ENCODE measurements at places on chromosomes 7 and 10. TPM values are rescaled to one million over a fixed set of nuclear protein-coding genes. Genes with fewer than 3 reads are reported as not detected.

TLL2 gene
- 2.2 TPM for total RNA-seq

SSC4D gene
- total RNA-seq, result 6.4 TPM

WEE2 gene
- total RNA-seq, result not detected

GDF2 gene
- total RNA-seq, result not detected

DNA sequence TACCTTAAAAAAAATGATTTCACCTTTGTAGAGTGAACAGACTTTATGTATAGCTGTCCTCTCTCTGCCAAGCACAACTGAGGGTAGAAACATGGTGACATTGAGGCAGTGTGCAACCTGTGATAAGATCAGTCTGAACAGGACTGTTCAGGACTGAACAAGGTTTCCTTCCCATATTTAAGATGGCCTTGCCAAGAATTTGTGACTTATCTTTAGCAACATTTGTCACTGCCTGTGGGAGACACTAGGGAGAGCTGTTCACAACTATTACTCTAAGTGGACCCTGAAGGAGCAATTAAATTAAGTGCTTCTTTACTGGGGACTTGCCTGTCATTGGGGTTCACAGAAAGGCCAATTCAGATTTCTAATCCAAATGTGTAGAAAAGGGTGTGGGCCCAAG, 6.7 kb downstream of the OR13A1 start:
- DNase-seq, result no peak

DNA sequence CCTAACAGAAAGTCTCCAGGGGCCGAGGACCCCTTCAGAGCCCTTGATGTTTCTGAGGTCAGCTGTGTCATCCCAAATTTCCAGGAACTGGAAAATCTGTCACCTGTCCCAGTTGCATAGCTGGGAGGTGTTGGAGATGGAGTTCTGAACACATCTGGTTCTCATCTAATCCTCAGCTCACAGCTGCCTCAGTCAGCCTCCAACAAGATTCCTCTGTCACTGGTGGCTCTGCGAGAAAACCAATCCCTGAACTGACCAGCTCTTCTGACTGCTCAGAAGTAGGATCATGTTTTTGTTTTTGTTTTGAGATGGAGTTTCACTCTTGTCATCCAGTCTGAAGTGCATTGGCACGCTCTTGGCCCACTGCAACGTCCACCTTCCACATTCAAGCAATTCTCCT, 37.6 kb upstream of the MYL10 start:
- no peak for DNase-seq

GRCh38 chr7:37342688-37343471, 105.8 kb downstream of the ELMO1 start:
- DNase-seq, result no peak

DNA sequence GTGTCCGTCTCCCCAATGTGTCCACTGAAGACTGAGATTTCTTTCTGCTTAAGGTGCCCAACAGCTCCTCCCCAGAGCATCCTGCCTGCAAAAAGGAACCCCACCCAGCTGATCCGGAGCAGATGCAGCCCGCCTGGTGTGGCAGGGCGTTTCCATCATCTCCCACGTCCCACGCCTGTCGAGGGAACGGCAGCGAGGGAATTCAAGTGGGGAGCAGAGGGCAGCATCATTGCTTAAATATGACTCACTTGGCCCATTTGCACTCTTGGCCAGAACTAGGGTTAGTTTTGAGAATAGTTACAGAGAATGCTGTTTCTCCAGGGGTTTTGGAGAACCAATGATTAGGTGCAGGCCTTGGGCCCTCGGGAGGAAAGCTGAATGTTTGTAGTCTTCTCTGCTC, 20.8 kb downstream of the VWA2 start:
- DNase-seq, result no peak

DNA sequence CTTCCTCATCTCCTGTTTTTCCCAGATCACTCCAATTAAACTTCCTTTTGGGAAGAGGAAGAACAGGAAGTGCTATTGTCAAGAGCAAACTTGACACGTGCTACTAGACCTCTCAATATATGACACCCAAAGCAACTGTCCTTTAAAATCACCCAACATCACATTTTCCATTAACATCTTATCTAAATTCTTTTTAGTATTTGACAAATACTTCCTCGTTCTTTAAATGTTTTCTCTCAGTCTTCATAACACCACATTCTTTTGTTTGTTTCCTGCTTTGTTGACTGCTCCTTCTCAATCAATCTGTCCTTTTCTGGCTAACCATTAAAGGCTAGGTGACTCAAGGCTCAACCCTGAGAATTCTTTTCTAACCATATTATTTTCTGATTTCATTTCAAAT, 7.1 kb upstream of the TFPI2 start:
- no peak for DNase-seq

- no peak for DNase-seq
Measured at GRCh38 chr7:110590415-110590814, 500.5 kb upstream of the LRRN3 start.

DNA sequence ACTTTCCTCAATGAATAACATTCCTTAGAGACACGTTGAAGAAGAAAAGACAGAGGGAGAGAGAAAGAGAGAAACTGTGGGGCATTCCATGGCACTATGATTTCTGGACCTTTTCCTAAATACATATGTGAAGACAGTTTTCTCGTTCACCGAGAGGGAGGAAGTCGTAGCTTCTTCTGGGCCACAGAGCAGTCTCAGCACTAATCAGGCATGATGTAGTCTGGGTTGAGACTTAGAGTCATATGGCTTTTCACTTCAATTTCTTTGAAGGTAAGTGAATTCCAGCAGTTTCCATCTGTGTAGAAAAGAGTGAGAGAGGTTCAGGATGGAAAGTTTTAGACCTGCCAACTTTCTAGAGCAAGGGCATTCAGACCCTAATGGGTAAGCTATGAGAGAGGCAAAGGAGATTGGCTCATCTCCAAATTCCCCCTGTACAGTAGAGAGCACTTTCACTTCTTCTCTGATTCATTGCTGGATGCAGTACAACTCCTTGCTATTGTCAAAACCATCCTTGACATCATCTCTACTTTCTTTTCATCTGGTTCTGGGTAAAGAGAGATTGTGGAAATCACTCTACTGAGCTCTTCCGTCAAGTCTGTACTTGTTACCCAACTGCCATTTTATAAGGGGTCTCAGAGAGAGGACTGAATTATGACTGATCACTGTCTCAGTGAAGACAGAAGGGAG, 31.5 kb upstream of the OR9A4 start:
- DNase-seq, result no peak

- DNase-seq, result no peak
Measured at GRCh38 chr7:53996876-53997275, 545.3 kb upstream of the VSTM2A start.

DNA sequence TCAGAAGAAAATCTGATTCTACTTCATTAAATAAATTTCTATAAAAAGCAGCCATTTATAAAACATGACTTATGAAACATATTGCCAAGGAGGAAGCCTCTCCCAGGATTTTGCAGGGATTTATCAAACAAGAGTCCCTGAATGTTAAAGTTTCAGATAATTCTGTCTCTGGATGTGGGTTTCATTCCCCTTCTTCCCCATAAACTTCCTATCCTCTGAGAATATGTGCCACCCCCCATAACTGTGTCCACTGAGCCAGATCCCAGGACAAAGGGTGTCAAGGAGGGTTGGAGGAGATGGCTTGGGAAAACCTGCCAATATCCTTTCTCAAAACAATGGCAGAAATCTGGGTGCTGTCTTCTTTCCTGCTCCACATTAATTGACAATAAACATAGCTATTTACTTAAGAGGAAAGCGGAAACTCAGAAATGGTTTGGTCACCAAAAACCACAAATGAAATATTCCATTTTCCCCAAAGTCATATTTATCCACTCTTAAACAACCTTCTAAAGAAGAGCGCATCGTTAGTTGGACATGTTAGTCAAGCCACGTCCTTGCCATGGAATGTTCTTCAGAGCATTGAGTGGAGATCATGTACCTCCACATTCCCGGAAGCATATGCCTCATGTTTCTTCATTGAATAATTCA, 54.3 kb upstream of the AKR1E2 start:
- no peak for DNase-seq

- no peak for DNase-seq
Measured at GRCh38 chr10:23172429-23173213, 19.5 kb upstream of the PTF1A start.

DNA sequence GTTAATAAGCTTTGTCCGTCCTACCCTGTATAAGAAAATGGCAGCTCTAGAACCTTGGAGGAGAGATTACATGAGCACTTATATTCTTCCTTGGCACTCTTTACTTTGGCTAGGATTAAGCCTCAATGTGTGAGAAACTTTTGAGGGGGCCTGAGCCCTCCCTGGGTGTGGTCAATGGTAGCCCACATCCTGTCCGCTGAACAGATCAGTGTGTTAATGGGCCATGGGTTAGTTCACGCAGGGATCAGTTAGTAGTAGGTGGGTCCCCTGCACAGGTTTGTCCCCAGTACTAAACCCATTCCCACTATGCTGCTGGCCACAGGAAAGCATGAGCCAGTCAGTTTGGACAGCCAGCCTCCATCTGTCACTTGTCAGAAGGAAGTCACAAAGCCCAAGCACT, 20.2 kb upstream of the IKZF1 start:
- no peak for DNase-seq

DNA sequence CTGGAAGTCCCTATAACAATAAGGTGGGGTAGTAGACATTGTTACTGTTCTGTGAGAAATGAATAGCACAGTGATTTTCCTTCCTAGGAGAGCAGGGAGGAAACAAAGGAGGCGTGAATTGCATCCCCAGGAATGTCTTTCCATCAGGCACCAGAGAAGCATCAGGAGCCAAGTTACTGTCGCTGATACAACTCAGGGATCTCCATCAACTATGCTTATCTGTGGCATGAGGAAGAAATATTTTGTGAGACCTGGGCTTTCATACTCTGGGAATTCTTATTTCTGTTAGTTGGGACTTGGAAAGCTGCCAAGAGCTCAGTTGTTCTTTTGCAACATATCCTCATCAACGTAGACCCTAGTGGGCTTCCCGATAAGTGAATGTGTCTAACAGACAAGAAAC, 622.3 kb downstream of the SUGCT start:
- no peak for DNase-seq
